ENCODE measurements at places on chromosomes 16 and 17.

GRCh38 chr16:64478252-64478906, 643.5 kb downstream of the CDH11 start:
- DNase-seq, result no peak

GRCh38 chr17:80869481-80870145, 122.0 kb upstream of the CHMP6 start:
- DNase-seq, result no peak

DNA sequence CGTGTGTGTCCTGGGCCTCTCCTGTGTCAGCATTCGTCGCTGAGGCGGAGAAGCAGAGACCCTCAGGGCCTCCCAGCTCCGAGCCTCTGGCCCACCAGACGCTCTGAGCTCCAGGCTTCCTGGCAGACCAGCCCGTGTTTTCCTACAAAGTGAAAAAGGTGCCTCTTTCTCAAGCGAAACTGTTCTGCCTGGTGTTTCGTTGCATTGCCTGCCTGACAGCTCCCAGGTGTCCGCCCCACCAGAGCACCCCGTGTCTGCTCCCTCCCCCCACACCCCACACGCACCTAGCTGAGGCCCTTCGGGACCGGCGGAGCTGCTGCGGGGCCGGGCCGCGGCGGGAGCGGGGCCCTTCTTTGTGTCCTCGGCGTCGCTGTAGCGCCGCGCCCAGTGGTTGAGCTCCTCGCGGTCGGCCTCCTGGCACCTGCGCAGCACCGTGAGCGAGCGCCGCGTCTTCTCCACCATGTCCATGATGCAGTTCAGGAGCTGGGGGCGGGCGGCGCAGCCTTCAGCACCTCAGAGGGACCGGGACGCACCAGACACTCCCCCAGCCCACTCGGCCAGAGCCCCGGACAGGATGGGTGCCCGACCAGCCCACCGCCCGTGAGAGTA, 14.7 kb upstream of the PABPN1L start:
- no peak for DNase-seq

- DNase-seq, result no peak
Measured at GRCh38 chr17:5933430-5933829, 136.7 kb upstream of the WSCD1 start.

GRCh38 chr17:79834565-79835469, 4.4 kb downstream of the CBX4 start:
- DNase-seq, result no peak

DNA sequence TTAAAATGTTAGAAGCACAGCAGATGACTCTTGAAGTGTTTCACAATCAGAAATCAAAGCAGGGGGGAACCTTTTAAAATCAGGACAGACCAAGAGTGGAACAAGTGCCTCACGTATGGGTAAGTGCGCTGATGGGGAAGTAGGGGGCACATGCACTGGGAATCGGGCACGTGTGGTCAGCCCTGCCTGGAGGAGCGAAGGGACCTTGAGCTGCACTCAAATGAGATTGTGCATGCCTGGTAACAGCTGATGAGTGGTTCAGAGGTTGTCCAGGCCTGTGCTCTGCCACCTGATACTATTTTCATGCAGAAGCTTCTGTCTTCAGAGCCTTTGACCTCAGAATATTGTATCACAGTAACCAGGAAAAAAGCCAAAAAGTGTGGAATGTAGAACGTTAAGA, 13.7 kb upstream of the XYLT2 start:
- no peak for DNase-seq

DNA sequence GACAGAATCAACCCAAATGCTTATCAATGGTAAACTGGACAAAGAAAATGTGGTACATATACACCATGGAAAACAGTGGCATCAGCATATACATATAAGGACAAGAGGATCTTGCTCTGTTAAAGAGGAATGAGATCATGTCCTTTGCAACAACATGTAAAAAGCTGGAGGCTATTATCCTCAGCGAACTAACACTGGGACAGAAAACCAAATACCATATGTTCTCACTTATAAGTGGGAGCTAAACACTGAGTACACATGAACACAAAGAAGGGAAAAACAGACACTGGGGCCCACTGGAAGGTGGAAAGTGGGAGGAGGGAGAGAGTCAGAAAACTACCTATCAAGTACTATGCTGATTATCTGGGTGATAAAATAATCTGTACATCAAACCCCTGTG, 447.3 kb upstream of the MAF start:
- no peak for DNase-seq

DNA sequence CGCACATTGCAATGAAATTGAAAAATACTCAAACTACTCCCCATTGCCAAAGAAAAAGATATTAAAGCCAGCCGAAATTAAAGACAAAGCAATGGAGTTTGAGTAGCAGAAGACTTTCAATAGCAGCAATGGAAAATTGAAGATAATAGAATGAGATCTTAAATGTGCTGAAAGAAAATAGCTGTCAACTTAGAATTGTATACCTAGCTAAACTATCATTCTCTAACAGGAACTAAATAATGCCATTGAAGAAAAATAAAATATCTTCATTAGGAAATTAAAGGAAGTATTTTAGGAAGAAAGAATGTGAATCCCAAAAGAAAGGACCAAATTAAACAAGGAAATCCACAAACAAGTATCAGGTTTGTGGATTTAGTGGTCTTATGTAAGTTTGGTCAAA, 165.6 kb downstream of the USP31 start:
- no peak for DNase-seq

DNA sequence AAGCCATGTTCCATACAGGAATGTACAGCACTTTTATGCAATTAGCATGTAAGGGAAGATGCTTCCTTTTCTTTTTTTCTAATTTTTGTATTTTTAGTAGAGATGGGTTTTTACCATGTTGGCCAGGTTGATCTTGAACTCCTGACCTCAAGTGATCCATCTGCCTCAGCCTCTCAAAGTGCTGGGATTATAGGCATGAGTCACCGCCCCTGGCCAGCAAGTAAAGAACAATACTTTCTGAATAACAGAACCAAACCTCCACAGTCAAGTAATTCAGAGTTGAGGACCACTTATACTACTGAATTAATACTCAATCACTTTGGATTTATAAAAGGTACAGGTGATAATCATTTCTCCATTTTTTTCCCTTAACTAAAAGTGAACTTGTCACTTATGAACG, 13.0 kb downstream of the C16orf87 start:
- DNase-seq, result no peak

DNA sequence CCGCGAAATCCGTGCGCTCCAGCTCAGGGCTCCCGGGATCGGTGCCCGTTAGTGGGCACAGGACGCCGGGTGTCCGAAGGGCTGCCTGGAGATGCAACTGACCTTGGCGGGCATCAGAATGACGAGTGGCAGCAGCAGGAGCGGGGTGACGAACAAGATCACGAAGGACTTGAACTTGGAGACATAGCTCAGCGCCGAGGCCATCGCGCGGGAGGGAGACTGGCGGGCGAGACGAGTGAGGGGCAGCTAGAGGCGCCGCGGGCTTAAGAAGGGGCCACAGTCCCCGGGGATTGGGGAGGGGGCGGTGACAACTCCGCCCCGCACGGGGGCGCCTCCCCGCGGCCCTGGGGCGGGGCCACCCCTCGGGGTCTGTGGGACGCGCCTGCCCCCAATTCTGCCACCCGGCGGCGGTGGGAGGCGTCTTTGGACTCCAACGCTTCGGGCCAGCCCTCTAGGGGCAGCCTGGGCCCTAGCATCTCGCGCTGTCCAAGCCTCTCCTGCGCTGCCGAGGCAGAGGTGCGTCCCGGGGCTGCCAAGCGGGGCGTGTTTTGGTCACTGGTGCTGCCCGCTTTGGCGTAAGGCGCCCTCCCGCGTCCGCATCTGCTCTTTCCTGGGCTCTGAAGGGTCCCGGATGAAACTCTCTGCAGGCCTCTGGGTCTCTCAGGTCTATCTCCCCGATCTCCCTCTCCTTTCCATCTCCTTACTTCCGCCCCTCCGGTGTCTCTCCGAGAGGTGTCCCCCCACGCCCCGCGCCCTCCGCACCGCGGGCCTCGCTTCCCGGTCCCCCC, at the start of gene SLC13A5:
Gene SLC13A5, minus strand, starts transcription at position 240 of the 788 bp plus-strand sequence. Its CDS starts 36 bp downstream, at position 204.
- no peak for DNase-seq

GRCh38 chr17:15660077-15660476, 24.0 kb downstream of the TRIM16 start:
- no peak for DNase-seq

DNA sequence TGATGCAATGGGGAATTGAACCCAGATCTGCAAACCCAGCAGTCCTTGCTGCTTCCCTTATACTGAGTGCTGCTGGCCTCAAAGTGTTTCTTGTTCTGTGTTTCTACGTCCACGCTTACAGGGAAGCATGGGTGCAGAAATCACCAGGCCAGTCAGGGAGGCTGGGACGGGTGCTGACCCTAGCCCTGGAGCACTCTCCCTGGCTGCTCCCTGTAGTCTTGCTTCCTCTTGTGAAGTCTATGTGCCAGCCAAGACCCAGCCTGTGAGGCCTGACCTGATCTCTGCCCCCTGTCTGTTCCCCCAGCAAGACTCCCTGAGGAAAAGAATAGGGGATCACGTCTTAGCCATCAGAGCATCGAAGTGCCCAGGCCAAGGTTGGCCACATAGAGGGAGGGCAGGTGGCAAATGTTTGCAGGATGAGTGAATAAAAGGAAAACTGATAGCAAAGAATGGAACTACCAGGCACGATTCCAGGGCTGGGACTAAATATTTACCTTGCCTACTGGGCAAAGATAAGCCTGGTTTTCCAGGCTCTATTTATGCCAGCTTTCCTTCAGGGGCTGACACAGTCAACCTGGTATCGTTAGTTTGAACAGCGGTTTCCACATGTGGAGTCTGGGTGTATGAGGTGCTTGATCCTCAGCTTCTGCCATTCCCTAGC, 41.2 kb upstream of the RHOT1 start:
- DNase-seq, result no peak

DNA sequence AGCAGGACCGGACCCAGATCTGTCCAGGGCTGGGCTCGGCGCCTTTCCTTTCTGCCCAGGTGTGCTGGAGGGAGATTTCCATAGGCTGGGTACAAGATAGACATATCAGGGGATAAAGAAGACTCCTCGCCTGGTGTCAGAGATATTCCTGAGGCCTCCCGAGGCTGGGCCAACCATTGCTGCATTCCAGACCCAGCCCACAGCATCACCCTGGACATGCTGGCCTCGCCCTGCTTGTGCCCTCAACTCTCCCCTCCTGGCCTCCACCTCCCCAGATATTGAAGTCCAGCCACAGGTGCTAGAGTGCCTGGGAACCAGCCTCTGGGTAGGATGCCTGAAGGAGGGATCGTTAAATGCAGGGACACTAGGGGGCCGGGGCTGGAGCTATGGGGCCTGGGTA, 2.1 kb downstream of the CD300LG start:
- DNase-seq, result no peak

GRCh38 chr16:27273330-27273669, 4.7 kb upstream of the NSMCE1 start:
- no peak for DNase-seq

DNA sequence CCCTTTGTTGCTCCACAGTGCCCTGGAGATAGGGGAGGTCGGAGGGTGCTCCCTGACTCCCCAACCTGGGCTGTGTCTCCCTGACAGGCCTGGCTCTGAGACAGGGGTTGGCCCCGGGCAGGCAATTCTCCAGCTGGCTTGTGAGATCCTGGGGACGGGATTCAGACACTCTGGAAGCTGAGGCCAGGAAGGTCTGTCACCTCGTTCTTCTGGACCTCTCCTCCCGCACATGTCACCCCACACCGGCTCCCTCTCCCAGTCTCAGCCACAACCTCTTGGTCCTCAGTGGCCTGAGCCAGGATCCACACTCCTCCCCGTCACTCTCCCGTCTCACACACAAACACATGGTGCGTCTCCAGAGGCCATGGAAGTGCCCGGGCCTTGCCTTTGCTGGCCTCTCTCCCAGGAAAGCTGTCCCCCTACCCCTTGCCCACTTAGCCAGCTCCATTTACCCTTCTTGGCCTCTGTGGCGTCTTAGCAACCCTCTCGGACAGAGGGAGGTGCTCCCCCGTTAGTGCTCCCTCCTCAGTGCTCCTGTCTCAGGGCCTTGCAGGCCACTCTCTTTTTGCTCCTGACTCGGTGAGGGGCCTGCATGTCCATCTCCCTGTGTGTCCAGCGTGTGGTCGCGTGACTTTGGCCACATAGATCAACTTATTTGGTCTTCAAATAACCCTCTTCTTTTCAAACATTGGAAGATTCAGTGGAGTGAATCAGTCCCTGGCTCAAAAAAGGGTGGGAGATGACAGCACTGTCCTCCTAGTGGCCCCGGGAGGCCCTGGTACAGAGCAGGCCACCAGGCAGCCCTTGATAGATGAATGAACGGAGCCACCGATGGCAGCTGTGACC, 747 bp downstream of the ADGRG3 start:
- DNase-seq, result no peak

DNA sequence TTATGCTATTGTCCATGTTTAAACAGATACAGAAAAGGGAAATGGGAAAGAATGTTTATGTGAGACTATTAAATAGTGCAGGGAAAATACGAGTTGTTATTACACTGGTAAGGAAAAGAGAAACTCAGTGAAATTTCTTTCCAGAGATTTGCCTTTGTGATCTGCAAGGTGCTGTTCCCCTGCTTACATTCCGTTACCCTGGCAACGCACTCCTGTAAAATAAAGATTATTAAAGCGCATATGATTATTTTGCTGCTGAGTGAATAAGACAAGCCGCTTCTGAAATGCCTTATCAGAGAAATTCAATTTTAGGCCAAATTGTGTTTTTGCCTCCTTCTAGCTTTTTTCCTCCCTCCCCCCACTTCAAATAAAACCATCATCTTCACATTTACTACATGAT, 328.6 kb upstream of the PMFBP1 start:
- DNase-seq, result no peak

GRCh38 chr16:10681310-10682308, 13.1 kb downstream of the TEKT5 start:
- no peak for DNase-seq

DNA sequence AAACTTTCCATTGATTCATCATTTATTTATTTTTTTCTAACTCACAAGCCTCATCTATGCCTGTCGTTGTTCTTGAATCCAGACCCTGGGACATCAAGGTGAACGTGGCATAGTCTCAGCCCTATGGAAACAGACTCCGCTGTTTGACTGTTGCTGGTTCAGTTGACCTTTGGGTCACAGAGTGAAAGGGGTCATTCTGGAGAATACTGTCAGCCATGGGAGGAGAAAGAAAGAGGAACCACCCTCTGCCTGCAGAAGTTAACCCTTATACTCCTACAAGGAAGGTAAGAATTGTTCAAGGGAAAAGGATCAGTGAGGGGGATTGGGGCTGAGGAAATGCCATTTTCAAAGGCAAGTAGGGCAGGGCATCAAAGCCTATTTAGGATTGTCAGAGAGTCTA, 387.6 kb upstream of the MAF start:
- no peak for DNase-seq

GRCh38 chr17:924711-925475, 54.7 kb downstream of the NXN start:
- DNase-seq, result no peak

All from stimulated activated CD8-positive, alpha-beta memory T cell treated with anti-CD3 and anti-CD28 coated beads, Interleukin-7, amount 100 ng/mL, for 1 hour (primary cell).